CMK (cell line): ENCODE measurements at places on chromosomes 11 and 22.
A peak's percentile ranks its signal among the peaks of the same experiment; 100 is the strongest.

GRCh38 chr11:44116234-44116830, 20.9 kb downstream of the EXT2 start:
- DNase-seq: no peak

DNA sequence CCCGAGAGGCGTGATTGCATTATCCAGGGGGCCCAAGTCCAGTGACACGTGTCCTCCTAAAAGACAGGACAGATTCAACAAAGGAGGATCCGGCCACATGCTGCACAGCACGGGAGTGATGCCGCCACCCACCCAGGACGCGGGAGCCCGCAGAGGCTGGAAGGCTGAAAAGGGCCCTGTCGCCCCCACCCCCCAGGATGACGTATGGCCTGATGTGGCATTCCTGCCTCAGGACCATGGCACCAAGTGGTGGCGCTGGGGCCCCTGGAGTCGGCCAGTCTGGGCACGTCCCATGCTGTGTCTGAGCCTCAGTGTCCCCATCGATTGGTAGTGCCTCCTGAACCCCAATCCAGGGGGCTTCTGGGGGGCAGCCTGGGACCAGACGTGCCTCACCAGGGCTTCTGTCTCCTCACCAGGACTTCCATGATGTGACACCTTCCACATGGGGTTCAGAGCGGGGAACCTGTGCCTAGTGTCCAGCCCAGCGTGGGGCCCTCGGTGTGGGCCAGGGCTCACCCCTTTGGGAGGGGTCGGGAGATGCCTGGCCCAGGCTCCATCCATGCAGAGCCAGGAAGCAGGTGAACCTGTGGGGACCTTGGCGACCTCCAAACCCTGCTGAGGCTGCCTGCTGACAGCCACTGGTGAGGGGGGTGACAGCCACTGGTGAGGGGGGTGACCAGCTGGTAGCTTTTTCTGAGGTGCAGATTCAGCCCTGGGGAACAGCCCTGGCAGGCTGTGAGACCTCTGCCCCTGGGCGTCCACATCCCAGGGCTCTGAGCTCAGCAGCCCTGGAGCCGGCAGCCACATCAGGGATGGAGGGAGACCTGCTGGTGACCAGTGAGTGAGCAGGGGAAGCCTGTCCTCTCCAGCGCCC, 75.3 kb downstream of the KCNQ1 start:
- DNase-seq: no peak

GRCh38 chr11:2698386-2699184, 1.2 kb downstream of the KCNQ1OT1 start:
- DNase-seq: no peak

- DNase-seq: no peak
These were observed 1395.9 kb downstream of the BRD1 start for GRCh38 chr22:48431536-48432315.

DNA sequence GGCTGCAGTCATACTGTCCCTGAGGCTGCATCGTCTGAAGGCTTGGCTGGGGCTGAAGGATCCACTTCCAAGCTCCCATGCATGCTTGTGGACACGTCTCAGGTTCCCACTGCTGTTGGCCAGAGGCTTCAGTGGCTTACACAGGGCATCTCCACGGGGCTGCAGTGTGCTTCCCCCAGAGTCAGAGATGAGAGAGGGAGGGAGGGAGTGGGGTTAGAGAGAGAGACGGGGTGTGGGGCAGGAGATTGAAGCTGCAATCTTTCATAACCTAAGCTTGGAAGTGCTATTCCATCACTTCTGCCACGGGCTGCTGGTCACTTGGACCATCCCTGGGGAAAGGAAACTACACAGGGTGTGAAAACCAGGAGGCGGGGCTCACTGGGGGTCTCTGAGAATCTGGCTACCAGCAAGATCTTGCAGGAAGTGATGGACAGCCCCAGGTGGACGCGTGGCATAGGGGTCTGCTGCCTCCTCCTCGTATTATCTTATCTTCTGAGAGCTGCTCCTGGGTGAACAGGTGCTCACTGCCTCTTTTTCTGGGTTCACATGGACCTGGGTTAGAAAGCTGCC, 63.0 kb upstream of the MYEOV start:
- DNase-seq: no peak

GRCh38 chr11:45771193-45771565, 33.8 kb upstream of the SLC35C1 start:
- DNase-seq: no peak

DNA sequence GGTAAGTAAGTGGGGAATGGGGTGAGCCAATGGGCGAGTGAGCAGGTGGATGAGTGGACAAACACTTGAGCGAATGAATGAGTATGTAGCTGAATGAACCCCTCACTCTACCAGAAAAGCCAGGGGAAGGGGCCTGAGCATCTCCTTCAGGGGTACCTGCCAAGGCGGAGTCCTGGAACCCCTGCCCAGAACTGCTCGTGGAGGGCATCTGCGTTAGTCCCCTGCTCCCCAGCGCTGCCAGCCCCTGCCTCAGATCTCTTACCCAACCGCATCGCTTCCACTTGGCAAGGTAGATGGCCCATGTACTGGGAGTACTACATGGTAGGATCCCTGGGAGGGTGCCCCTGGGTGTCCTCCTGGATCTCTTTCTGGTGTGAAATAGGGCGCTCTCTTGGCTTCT, 7.4 kb upstream of the ANO1 start:
- DNase-seq: no peak

- peak; percentile 90 for DNase-seq
These were observed 62.7 kb downstream of the LIF start for GRCh38 chr22:30183861-30184278.

- DNase-seq: no peak
These were observed 33.4 kb downstream of the AMBRA1 start for GRCh38 chr11:46560300-46560991.

- no peak for DNase-seq
These were observed 162.8 kb upstream of the SNX19 start for GRCh38 chr11:131079036-131079435.

GRCh38 chr11:46263120-46263519, 14.3 kb upstream of the CREB3L1 start:
- DNase-seq: no peak

GRCh38 chr11:126519764-126520734, 164.6 kb downstream of the ST3GAL4 start:
- no peak for DNase-seq

- DNase-seq: no peak
These were observed 20.7 kb upstream of the C11orf96 start for GRCh38 chr11:43921561-43922294.

DNA sequence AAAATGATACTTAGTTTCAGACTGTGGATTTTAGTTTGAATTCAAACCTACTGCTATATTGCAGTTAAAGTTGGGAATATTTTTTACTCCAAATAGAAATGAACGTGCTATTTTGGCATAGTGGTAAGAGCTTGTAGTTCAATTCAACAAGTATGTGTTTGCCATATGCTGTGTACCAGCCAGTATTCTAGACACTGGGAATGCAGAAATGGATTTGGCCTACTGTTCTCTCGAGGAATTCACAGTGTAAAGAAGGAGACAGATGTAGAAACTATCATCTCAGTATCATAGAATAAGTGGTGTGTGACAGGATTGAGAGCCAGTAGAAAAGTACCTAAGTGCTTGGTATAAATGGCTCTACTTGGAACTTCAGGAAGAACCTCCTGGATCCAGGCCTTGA, 80.4 kb downstream of the ATXN10 start:
- no peak for DNase-seq

DNA sequence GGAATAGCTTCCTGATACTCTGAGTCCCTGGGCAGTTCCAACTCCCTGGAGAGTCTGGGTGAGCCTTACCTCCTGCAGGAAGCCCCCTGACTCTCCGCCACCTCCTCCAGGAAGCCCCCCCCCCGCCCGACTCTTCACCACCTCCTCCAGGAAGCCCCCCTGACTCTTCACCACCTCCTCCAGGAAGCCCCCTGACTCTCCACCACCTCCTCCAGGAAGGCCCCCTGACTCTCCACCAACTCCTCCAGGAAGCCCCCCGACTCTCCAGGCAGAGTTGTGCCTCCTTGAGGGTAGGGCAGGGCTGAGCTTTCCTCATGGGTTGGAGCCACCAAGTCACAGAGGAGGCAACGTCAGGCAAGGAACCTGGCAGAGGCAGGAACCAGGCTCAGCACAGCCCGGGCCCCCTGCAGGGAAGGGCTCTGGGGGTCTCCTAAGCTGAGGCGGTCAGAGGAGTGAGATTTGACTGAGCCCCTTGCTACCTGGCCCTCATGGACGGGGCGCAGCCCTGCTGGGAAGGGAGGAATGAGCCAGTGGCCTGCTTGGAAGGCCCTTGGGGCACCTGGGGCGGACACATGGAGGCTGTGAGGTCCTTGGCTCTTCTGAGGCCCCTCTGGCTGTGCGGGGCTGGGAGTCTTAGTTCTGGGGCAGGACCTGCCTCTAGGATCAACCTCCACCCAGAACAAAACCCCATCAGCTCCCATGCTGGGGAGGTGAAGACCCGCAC, 18.1 kb downstream of the MRGPRG start:
- DNase-seq: no peak
